Esophagus squamous epithelium (tissue), 5 donors: ENCODE measurements at places on chromosomes 6 and 20. TPM values are rescaled to one million over a fixed set of nuclear protein-coding genes. Genes with fewer than 3 reads are reported as not detected.

GRCh38 chr6:40436685-40437604 is 150.2 kb downstream of the LRFN2 start:
- DNase-seq, result no peak

The DLL1 gene
- total RNA-seq, result 11.7 TPM

- DNase-seq, result no peak
Observed at GRCh38 chr6:26360451-26361416, 4.3 kb upstream of the BTN3A2 start.

The OR2J3 gene
- not detected for total RNA-seq

The OR2H1 gene
- not detected for total RNA-seq

DNA sequence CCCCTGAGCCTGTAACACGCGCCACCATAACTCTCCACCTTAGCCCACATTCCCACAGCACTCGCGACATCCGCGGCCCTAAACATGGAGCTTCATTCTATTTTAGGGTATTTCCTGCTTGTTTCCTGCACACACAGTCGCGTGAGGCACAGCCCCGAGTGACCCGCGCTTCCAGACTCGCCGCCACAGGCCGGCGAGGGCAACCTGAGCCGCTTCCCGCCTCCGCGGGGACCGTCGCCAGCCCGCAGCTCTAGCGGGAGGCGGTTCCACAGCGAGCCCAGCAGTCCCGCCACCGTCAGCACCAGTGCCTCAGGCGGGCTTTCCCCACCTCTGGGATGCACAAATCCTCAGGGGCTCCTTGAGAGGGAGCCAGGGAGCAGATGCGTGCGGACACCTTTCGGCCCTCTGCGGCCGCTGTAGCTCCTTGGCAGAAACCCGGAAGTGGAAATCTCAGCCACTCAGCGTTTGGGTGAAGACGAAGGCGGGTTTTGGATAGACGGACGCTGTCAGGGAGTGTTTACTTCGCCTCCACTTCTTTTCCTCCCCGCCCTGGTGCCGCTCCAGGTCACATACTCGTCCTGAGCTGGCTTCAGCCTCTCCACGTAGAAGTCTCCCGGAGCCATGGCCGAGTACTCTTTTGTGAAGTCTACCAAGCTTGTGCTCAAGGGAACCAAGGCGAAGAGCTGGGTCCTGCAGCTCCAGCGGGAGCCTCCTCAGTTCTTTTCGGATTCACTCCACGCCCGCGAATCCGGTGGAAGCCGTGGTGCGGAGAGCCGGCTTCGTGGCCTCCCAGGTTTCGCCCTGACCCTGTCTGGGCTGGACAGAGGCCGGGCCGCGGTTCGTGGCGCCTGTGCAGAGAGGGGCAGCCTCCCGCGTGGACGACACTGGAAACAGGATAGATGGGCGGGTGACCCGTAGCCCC is 2177.4 kb upstream of the DEFB115 start:
- DNase-seq, result no peak

The ADGRB3 gene
- total RNA-seq, result 1.1 TPM

- no peak for DNase-seq
Observed at GRCh38 chr6:6699741-6700367, 111.3 kb downstream of the LY86 start.

The GNAS-AS1 gene
- 0.34 TPM for total RNA-seq

- no peak for DNase-seq
Observed at GRCh38 chr6:38603966-38604365, 35.8 kb downstream of the BTBD9 start.

GRCh38 chr6:63963769-63964315 is 328.2 kb downstream of the PHF3 start:
- no peak for DNase-seq

The PGM3 gene
- total RNA-seq, result 20.6 TPM

GRCh38 chr6:149231778-149232177 is 85.7 kb upstream of the TAB2 start:
- DNase-seq, result no peak

GRCh38 chr6:79193971-79194370 is 40.5 kb downstream of the HMGN3 start:
- DNase-seq, result no peak

DNA sequence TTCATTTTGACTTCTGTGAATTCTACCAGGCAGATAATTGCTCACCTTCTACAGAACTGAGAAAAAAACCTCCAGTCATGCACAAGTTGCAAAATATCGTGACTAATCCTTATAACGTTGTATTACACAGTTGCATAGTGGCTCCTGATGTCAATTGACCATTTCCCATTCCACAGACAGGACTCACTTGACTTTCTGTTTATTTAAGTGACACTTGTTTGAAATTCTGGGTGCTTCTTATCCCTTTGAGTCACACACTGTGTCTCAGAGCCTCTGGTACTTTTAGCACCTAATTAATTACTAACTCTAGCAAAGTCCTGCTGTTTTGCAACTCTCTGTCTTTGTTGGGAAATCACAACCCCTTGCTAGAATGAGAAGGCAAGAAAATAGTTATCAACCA is 16.2 kb upstream of the RSPO3 start:
- DNase-seq, result no peak

The SLC22A16 gene
- not detected for total RNA-seq

- DNase-seq, result no peak
Observed at GRCh38 chr20:11921321-11921720, 3.6 kb downstream of the BTBD3 start.

The HLA-DRB5 gene
- 0.19 TPM for total RNA-seq

GRCh38 chr20:45343532-45344167 is 4.6 kb downstream of the SDC4 start:
- DNase-seq, result no peak

DNA sequence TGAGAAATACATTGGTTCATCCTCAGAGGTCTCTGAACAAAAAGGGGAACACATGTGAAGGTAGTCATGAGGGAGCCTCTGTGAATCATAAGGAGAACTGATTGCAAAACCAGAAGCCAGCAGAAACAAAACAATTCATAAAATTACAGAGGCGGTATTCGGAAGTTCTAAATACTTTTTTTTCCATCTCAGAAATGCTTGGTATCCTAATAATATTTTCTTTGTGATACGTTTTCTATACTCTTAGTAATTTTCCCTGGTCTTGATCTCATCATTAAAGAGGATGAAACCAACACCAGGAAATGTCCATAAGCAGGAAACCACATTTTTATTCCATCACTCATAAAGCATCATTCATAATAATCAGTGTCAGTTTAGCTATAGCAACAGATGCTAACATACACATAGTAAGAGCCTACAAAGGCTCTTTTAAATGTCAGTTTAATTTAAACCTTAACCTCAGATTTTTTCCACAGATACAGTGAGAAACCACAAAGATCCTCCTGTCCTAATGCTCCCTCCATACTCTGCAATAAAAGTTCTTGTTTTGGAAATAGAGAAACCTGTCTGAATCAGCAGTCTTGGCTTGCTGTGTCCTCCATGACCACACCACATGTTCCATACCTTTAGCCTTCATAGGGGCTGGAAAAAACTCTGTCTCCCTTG is 29.2 kb downstream of the SGK1 start:
- no peak for DNase-seq

The C6orf58 gene
- 0.85 TPM for total RNA-seq

The FAM209A gene
- not detected for total RNA-seq

- no peak for DNase-seq
Observed at GRCh38 chr6:17269840-17270239, 11.3 kb upstream of the RBM24 start.

- DNase-seq, result no peak
Observed at GRCh38 chr6:118768904-118769325, 117.5 kb upstream of the CEP85L start.
